ENCODE measurements at places on chromosomes 5 and 9.

DNA sequence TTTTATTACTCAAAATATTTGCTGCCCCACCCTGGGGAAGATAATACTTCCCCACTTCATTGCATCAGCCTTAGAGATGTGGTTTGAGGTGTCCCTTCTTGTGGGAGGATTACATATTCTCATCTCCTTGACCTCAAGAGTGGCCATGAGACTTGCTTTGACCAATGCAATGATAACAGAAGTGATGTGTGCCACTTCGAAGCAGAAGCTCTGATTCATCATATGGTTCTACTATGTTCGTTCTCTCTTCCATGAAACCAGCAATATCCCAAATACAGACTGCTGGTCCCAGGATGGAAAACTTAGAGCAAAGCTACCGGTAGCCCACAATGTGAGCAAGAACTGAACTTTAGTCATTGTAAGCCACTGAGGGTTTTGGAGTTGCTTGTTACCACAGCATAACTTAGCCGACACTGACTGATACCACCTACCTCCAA is 92.0 kb downstream of the THBS4 start:
- DNase-seq = no peak

DNA sequence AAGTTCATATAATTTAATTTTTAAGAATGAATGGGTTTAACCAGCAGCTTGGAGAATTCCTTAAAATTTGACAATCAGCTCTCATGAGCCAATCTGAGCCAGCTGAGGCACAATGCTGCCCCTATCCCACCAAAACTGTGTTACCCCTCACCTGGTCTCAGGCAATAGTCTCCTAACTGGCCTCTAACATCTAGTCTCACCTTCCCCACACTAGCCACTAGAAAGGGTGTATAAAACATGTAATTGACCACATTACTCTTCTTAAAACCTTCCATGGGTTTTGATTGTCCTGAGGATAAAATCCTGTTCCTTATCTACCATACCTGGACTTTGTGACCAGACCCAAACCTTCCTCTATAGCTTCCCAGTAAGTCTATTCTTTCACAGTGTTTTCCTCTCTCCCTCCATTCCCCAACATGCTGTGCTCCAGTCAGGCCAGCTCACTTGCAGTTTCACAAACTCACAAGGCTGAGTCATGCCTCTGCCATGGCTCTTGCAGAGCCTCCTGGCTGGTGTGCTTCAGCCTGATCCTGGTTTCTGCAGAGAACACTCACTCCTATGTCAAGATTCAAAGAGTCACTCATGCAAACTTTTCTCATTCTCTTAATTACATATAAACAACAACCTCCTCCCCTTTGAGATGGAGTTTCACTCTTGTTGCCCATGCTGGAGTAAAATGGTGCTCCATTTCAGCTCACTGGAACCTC is 16.0 kb upstream of the ZCCHC7 start:
- peak; percentile 7 for DNase-seq

GRCh38 chr9:81822967-81823366 is 105.3 kb upstream of the SPATA31D4 start:
- no peak for DNase-seq

GRCh38 chr5:10330511-10331230 is 22.8 kb upstream of the MARCHF6 start:
- no peak for DNase-seq

- no peak for DNase-seq
Observed at GRCh38 chr9:129390541-129390940, 212.5 kb upstream of the IER5L start.

GRCh38 chr9:14243514-14244042 is 70.4 kb downstream of the NFIB start:
- DNase-seq = no peak

DNA sequence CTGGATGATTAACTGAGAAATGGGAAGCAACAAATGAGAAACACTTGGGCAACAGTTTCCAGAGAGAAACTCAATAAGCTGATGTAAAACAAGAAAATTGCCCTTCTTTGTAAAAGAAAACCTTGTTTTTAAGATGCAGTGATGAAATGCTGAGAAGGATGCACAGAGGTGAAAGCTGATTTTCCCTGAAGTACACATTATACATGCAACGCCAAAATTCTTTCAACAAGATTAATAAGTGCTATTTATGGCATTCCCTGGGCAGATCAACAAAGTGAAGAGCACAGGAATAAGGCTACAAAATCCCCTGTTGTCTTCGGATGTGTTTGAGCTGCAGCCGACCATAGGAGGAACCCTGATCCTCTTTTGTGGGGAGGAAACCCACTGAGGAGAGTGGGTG is 208.0 kb upstream of the ANKH start:
- DNase-seq = no peak

DNA sequence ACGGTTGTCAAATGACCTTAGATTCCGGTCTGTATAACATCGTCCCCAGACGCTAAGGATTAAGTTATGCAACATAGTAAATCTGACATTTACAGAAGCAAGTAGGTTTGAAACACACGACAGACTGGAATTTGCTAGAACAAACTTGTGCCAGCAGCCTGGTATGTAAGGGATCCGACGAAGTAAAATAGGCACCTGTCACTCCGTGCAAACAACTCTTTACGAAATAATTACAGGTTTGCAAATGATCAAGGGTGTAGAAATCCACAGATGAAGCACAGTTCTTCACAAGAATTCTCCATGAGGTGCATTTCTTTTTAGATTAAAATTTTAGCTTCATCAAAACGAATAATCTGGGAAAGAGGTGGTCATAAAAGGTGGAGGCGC is 508 bp downstream of the MOCS2 start:
- no peak for DNase-seq

GRCh38 chr5:149133795-149134777 is 7.2 kb upstream of the ABLIM3 start:
- DNase-seq = no peak

- no peak for DNase-seq
Observed at GRCh38 chr5:6059137-6059800, 319.1 kb downstream of the MED10 start.

GRCh38 chr5:31463351-31463750 is 68.5 kb downstream of the DROSHA start:
- no peak for DNase-seq

- DNase-seq = peak; percentile 9
Observed at GRCh38 chr5:72956324-72957140, 691 bp downstream of the FCHO2 start.

DNA sequence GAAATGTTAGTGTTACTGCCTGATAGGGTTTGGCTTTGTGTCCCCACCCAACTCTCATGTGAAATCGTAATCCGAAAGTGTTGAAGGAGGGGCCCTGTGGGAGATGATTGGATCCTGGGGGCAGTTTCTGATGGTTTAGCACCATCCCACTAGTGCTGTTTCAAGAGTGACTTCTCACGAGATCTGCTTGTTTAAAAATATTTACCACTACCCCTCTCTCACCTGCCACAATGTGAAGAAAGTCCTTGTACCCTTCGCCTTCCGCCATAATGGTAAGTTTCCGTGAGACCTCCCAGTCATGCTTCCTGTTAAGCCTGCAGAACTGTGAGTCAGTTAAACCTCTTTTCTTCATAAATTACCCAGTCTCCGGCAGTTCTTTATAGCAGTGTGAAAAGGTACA is 2.6 kb upstream of the RFX3 start:
- DNase-seq = peak; percentile 36

DNA sequence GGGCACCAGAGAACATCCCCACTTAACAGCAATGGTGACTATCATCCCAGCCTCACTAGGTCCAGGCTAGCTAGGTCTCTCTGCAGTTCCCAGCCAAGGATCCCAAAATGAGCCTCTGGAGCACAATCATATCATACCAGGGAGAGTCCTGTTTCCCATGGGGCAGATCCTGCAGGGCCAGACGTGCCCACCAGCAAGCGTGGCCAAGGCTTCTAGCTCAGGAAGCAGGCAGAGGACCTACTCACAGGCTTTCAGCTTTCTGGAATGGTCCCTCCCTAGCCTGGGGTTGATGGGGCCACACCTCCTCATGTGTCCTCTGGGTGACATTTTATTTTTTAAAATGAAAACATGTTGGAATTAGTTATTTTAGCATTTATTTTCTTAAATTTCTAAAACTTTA is 45.7 kb upstream of the PITX1 start:
- DNase-seq = no peak

GRCh38 chr5:125367702-125368101 is 621.3 kb upstream of the ZNF608 start:
- no peak for DNase-seq

DNA sequence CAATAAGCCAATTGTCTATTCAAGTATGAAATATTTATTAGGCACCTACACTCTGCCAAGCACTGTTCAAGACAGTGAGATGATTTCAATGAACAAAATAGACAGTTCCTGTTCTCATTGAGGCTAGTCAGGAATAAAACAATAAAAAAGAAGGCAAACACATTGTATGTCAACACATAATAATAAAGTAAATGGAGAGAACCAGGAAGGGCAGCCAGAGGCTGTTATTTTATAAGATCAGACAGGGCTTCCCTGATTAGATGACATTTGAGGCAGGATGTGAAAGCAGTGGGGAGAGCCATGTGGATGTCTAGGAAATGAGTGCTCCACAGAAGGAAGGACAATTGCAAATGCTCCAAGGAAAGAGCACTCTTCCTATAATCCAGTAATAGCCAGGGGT is 2371.1 kb downstream of the MAT2B start:
- DNase-seq = no peak

DNA sequence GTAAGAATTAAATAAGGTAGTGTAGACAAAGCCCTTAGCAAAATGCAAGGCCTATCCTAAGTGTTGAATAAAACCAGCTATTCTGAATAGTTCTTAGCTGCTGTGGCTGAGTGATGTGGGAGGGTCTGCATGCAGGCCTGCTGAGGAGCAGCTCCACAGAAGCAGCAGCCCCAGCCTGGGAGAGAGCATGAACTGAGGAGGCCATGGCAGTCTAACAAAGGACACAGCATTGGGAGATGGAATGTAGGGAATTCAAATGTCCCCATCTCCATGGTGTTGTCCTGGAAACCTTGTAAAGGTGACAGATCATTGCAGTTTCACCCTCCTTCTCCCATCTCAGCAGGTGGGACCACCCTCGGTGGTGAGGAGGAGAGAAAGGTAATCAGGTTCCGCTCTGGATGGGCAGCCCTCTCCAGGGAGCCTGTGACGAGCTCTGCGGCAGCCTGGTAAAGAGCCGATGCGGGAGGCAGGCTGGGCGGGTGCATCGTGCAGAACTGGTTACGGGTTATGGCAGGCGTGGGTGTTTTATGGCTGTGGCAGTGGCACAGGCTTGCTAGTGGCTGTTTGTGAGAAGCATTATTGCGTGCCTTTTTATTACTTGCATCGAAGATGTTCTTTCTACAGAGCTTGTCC is 199.9 kb upstream of the GLRA1 start:
- no peak for DNase-seq

DNA sequence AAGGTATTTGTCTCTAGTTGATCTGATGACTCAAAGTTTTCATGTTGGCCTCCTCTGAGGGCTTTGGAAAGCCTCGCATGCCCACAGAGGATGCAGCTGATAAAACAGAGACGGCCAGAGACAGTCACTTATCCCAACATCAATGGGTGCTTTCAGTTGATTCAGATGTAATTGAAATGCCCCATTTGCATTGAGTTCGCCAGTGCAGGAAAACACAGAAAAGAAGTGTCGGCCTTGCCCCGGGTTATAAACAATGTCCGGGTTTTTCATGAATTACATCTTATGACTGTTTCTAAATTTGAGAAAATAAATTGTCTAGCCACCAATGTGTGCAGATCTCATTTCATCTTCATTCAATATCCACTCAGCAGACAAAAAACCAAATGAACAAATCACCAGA is 42.2 kb upstream of the ICE1 start:
- DNase-seq = no peak

GRCh38 chr9:91815896-91816295 is 134.1 kb downstream of the ROR2 start:
- no peak for DNase-seq

DNA sequence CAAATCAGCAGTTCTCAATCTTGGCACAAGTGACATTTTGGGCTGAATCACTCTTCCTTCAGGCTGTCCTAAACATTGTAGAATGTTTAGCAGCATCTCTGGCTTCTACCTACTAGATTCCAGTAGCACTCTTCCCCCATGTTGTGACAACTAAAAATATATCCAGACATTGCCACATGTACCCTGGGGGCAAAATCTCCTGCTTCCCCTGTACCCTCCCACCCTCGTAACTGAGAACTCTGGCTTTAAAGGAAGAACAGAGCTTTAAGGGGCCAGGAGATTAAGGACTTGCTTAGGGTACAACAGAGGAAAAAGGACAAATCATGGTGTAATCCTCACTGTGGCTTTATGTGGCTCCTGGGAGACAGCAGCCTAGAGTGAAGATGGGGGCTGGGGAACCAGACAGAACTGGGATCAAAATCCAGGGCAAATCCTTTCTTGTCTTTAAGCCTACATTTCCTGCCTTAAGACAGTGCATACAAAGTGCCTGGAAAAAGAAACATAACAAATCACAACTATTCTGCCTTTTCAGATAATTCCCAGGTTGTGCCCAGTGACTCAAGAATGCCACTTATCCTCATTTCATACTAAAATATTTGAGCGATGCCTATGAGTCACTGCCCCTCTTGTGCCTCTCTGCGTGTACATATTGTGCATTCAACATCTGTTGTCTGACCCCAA is 109.3 kb downstream of the DAPK1 start:
- DNase-seq = no peak

DNA sequence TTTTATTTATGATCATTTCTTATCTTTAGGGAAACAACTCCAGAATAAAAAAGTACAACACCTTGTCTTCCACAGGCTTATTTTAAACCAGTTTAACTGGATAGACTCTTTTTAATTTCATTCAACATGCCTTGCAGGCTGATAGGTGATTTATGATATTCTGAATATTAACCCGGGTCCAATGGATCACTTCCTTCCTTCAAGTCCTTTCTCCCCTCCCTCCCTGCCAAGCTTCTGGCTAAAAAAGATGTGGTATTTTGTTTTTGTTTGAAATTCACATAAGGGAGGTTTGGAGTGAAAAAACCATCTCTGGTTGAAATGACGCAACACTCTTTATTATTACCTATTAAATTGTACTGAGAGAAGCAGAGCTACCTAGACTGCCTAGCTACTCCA is 265.3 kb downstream of the MLLT3 start:
- DNase-seq = no peak

- no peak for DNase-seq
Observed at GRCh38 chr5:74401946-74402320, 238.6 kb downstream of the ENC1 start.

DNA sequence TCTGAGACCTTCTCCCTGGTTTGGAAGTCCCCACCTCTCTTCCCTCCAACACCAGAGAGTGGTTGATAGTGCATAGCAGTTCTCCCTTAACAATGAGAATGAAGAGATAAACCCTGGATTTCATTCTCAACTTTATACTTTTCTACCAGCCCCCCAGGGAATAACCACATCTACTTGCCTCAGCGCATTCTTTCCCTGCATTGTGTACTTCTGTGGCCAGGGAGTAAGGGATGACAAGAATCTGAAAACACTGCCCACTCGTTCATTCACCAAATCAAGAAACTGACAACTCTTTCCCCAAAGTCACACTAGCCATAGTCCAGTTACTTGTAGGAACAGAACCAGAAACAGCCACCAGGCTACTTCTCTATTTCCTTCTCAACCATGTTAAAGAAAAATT is 46.0 kb upstream of the SPIN1 start:
- no peak for DNase-seq

GRCh38 chr5:140116716-140117115 is 2.8 kb downstream of the PURA start:
- no peak for DNase-seq
